ENCODE measurements at places on chromosomes 13 and 19. TPM values are rescaled to one million over a fixed set of nuclear protein-coding genes. Genes with fewer than 3 reads are reported as not detected.

TTC9B gene
- not detected for polyA plus RNA-seq

ZNF567 gene
- polyA plus RNA-seq, result 11.0 TPM

FLT1 gene
- 2.4 TPM for polyA plus RNA-seq

SPRY2 gene
- polyA plus RNA-seq, result not detected

CACNG8 gene
- polyA plus RNA-seq, result not detected

UBE2L5 gene
- not detected for polyA plus RNA-seq

CEACAM5 gene
- polyA plus RNA-seq, result not detected

PODNL1 gene
- polyA plus RNA-seq, result not detected

CLEC11A gene
- 9.4 TPM for polyA plus RNA-seq

ELANE gene
- polyA plus RNA-seq, result not detected

DOCK6 gene
- not detected for polyA plus RNA-seq

NHLRC3 gene
- polyA plus RNA-seq, result 5.5 TPM

GRCh38 chr13:97353927-97354675 is 79.9 kb upstream of the RAP2A start:
- DNase-seq, result no peak

DNA sequence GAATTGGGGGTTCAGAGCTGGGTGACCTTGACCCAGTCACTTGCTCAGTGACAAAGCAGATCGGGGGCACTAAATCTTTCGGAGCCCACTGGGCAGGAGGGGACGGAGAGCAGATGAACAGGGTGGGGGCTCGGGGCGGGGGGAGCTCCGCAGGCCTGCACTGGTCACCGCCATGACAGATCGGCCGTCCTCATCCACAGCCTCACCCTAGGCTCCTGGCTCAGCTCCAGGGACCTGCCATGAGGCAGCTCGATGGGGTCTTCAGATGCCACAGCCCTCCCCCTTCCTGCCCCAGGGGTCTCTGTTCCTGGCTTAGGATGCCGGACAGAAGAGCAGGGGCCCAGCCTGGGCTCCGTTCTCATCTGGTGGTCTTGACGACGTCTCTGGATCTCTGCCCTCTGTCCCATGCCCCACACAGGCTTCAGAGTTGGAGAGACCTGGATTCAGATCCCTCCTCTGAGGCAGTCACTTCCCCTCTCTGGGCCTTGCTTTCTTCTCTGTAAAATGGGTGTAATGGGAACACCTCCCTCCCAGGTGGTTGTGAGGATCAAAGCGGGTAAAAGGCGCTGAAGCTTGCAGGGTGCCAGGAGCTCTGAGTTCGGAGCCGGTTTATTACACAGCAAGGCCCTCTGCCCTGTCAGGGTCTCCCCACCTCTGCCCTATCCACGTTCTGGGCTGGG is 3.0 kb downstream of the KDM4B start:
- DNase-seq, result no peak

- DNase-seq, result peak; percentile 75
These were observed 2.7 kb downstream of the TPM4 start for GRCh38 chr19:16078759-16079707.

GRCh38 chr19:7435586-7435985 is 53.2 kb downstream of the PEX11G start:
- no peak for DNase-seq

- DNase-seq, result no peak
These were observed 37.4 kb downstream of the CEBPG start for GRCh38 chr19:33410915-33411401.

DNA sequence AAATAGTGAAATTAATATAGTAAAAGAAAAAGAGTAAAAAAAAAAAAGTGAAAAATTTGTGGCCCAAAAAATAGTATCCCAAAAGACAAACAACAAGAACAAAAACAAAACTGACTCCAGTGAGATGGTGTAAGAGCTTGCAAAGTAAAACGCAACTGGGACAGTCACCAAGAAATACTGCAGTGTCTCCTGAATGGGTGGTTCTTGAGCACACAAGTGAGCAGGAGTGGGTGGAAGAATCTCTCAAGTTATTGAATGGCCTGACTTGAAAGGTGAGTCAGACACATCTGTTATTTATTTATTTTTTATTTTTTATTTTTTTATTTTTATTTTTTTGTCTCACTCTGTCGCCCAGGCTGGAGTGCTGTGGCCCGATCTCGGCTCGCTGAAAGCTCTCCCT is 1.9 kb downstream of the ZNF493 start:
- DNase-seq, result no peak

GRCh38 chr19:29645911-29646310 is 19.4 kb upstream of the PLEKHF1 start:
- DNase-seq, result no peak

DNA sequence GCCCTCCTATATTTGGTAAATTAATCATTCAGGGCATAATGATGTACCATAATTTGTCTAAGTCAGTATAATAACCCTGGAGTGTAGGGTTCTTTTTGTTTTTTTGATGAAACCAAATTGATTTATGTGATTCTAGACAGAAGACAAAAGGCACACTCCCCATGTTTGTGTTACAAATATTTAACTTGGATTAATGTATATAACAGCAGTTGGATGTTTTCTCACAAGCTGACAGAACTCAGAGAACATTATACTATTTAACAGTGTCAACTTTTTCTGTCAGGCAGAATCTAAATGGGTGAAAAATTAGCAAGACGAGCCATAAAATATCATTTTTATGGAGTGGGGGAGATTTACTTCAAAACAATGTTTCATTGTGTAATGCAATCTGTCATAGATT is 15.2 kb downstream of the CBY2 start:
- DNase-seq, result no peak

GRCh38 chr19:48302600-48302959 is 22.8 kb upstream of the EMP3 start:
- DNase-seq, result no peak

GRCh38 chr13:110017379-110017778 is 231.0 kb upstream of the IRS2 start:
- no peak for DNase-seq

DNA sequence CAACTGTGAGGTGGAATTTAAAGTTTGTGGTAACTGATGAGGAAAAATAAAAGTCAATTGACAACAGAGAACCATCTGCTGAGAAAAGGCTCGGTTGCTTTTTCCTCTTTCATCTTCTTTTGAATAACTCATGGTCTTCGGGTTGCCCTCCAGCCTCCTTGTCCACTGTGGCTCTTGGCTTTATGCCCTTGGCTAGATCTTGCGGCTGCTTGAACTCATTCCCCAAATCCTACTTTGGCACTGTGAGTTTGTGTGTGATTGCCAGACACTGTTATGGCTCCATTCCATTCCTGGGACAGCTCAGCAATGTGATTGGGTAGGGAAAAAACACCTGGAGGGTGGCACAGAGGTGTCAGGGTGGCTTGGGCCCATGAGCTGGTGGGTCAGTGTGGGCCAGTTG is 387.4 kb downstream of the DLEU7 start:
- DNase-seq, result no peak

GRCh38 chr19:52007451-52007805 is 583 bp downstream of the ZNF615 start:
- no peak for DNase-seq

GRCh38 chr13:30148171-30148754 is 159.1 kb downstream of the KATNAL1 start:
- peak; percentile 63 for DNase-seq

DNA sequence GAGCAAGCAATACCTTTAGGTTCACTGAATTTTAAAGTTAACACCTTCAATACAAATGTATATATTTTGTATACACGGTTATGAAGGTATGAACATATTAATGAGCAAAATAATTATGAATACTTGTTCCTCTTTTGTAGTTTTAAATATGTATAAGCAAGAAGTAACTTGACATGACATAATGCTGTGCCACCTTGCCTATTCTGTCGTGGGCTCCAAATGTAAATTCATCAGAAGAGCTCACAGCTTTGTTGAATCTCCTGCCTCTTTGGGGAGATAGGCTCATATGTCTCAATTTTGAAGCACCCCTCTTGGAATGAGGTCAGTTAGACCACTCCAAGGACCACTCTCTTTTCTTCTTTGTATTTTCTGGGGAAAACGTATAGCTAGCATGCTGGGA is 59.3 kb downstream of the LRCH1 start:
- DNase-seq, result no peak

GRCh38 chr13:111175935-111176334 is 60.8 kb downstream of the ARHGEF7 start:
- DNase-seq, result no peak

DNA sequence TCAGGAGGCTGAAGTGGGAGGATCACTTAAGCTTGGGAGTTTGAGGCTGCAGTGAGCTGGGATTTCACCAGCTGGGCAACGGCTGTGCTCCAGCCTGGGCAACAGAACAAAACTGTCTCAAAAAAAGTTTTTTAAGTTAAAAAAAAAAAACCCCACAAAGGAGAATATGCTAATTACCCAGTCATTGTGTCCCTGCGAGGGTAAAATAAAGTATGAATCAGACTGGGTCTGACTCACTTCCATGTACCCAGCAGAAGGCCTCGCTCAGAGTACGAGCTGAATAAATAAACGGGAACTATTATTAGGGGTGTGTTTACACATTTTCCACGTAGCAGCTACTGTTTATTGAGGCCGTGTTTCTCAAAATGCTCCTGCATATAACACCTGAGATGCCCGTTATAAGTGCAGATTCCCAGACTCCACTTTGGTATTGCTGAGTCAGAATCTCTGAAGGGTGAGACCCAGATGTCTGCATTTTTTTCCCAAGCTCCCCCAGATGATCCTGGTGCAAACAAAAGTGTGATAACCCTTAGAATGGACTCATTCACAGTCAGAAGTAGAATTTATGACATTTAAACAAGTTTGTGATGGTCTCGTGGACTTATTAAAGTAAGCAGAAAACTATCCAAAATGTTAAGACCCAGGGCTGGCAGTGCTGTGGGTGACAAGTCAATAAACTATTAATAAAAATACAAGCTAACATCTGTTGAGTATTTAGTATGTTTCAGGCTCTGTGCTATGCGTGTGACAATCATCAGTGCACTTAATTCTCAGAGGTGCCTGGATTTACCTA is 28.2 kb downstream of the KCNC3 start:
- DNase-seq, result no peak

DNA sequence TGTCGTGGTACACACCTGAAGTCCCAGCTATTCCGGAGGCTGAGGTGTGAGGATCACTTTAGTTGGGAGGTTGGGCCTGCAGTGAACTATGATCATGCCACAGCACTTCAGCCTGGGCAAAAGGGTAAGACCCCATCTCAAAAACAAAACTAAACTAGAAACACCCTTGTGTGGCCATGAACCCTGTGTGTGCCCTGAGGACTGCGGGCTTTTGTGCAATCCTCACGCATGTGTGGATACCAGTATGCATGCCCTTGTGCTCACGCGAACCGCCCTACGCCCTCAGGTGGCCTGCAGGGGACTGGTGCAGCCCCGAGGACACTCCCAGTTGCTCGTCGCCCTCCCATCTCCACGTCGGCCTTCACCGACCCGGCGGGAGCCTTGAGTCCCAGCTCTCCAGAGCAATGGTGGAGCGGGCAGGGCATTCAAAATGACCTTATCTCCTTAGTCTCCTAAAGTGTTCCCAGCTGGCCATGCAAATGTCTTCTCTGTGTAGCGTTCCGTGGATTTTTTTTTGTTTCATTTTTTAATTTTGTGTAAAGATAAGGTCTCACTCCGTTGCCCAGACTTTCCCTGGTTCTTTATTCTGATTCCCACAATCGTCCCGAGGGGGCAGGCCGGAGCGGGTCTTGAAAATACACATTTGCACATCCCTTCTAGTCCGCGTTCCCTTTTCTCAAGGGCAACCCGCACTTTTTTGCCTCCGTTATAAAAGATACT is 868 bp upstream of the EGLN2 start:
- peak; percentile 63 for DNase-seq

DNA sequence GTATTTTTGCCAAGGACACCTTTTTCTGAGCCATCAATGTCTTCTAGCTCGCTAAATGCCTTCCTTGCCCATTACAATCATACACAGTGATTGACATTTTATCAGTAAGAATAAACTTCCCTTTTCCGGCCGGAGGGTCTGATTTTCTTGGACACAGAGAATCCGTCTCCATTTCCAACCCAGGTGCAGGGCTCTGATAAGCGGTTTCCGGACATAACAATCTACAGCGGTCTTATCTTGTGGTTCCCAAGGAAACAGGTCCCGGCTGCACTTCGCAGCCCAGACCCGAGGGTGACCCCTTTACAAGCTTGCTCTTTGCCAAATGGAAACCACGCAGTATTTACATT is 5.1 kb upstream of the ZNF77 start:
- DNase-seq, result no peak

All from naive thymus-derived CD8-positive, alpha-beta T cell (primary cell).